SIG-M5 (cell line): ENCODE measurements at places on chromosomes 3 and 15.

- DNase-seq: no peak
Observed at GRCh38 chr3:107740992-107741896, 218.5 kb downstream of the BBX start.

- no peak for DNase-seq
Observed at GRCh38 chr3:111810909-111811308, 48.2 kb upstream of the PHLDB2 start.

- no peak for DNase-seq
Observed at GRCh38 chr3:46887980-46888494, 10.5 kb downstream of the PTH1R start.

DNA sequence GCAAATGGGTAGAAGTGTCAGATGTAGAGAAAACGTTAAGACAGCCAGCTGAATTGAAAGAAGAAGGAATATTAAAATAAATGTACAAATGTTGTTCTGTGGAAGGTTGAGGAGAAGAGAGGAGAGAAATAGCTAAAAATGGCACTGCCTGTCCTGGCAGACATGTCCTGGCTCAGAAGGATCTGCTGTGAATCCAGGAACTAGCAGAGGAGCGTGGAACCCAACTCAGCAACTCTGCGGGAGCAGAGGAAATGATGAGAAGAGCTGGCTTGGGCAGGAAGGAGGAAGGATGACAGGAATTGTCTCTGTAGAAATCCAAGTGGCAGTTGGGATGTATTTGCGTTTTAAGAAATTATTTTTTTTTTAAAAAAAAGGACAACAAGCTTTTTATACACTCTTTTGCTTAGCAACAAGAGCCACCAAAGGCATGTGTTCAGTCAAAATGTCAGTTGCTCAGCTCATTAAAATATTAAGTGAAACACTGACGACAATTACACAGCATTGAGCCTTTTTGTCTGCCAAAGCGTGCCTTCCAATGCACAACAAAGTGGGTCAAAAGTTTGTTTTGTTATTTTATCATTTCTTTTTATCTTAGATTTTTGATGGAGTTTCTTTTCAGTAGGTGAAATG is 16.1 kb downstream of the NANOGP8 start:
- no peak for DNase-seq

GRCh38 chr3:152405915-152406802 is 137.4 kb downstream of the MBNL1 start:
- no peak for DNase-seq

DNA sequence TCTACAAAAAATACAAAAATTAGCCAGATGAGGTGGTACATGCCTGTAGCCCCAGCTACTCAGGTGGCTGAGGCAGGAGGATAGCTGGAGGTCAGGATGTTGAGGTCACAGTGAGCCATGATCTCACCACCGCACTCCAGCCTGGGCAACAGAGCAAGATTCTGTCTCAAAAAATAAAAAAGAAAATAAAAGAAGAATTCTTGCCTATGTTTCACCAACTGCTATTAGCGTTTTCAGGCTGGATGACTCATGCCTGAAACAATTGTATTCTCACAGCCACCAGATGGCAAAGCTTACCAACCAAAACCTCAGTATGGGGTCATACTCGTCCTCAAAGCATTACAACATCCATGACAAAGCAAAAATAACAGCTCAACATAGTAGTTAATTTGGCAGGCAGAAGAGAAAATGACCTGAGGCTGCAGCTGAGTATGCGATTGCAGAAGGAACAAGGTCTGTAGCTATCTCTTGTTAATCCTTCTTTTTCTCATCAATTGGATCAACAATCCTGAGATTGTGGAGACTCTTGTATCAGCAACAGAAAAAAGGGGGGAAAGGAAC is 52.2 kb downstream of the TP53BP1 start:
- peak; percentile 69 for DNase-seq

- DNase-seq: no peak
Observed at GRCh38 chr3:139204728-139205127, 139.1 kb upstream of the MRPS22 start.
